ENCODE measurements at places on chromosomes 1 and 21.

- no peak for DNase-seq
Observed at GRCh38 chr1:225995919-225996864, 3.0 kb downstream of the SDE2 start.

GRCh38 chr1:211335522-211336157 lies 9.0 kb downstream of the TRAF5 start:
- DNase-seq: no peak

DNA sequence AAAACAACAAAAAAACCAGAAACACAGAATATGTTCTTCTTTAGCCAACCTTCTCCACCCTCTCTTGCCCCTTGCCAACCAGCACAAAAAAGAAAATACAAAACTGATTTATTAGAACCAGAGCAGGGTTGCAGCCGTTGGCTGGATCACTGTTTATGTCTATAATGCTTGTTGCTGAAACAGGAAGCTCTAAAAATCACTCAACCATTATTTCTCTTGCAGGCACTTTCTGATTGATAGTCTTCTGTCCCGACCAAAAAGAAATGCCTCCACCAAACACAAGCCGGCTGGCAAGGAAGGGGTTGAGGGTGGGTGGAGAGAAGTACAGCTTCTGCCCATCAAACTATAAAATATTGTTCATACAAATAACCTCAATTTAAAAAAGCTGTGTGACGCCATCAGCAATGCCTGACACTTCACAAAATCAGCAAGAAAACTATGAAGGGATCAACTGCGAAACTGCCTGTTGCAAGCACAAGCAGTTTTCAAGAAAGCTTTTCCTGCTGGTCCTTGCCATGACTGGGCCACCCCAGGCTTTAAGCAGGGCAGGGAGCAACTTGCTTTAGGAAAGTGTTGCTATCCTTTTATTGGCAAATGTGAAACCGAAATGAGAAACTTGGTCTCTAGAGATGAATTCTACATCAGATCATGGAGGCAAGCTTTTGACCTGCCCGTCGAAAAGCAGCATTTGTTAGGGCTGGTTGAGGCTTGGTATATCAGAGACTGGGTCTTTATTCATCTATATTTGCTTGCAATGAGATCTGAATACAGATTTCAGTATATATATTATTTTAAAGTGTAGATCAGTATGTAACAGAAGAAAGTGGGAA lies 174.2 kb downstream of the RUNX1 start:
- no peak for DNase-seq

DNA sequence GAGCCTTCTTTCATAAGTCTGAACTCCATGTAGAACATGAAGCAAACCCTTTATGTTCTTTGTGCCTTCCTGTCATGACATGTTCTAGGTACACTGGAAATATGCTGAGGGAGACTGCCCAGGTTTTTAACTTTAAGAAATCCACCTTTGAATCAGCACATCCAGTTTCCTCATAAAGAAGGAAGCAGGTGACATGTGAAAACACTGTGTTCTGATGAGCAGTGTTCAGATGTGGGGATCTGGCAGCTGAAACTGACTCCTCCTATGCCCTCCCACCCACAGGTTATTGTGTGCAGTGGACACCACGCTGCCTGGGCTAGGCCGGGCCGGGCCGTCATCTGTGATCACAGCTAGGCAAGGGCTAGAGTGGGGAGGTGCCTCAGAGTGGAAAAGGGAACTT lies 51.1 kb downstream of the CNN3 start:
- no peak for DNase-seq

DNA sequence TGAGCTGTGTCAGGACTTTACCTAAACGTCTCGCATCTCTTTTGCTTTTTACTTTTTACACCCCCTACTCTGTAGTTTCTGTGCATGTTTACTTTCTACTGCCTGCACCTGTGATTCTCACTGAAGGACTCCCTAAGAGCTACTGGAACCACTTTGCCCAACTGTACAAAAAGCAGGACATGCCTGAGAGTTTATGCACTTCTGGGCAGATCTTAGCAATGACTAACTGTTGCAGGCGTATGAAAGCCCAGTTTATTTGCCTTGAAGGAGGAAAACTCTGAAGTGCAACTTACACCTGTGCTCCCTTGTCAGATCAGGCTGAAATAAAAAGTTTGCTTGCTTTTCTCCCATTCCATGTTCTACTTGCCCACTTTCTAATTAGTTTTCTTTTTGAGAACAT lies 467.0 kb upstream of the USP24 start:
- DNase-seq: no peak

DNA sequence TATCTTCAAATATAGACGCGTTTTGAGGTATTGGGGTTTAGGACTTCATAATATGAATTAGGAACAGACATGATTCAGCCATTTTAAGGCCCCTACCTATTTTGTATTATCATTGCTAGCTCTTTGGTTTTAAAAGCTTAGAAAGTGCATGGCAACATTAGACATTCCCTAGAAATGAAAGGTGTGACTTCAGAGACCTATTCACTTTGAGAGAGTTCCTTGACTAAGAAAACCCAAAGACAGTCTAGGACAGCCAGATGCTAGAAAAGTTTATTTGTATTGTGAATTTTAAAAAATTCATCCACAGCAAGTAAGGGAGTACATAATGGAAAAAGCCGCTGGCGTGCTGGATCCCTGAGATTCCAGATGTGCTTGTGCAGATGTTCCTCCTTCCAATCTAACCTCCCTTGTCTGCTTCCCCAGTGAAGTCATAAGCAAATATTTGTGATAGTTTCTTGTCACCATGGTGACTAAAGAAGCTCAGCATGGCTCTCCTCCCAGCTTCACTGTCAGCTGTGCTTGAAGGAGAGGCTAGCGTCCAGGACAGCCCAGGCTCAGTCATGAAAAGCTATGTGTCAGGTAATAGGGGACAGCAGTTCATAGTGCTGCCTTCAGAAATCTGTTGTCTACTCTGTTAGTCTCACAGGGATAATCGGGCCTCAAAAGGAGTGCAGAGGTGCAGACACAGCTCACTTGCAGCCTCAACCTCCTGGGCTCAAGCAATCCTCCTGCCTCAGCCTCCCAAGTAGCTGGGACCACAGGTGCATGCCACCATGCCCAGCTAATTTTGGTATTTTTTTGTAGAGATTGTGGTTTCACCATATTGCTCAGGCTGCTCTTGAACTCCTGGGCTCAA lies 34.8 kb downstream of the KPNA6 start:
- DNase-seq: no peak

DNA sequence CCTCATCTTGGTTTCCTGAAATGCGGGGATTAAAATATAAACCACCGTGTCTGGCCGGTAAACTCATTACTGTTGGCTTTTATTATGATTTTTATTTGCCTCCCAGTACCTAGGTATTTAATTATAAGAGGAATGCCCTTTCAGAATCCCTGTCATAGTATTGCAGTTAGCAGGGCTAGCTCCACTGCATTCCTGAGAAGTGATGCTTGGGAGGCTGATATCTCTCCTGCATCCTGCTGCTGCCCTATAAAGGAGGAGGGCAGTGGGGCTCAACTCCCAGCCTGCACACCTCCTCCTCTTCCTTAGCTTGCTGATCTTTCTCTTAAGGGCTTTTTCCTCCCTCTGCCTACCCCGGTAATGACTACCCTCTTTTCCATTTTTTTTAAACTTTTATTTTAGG lies 19.9 kb upstream of the DISC1 start:
- no peak for DNase-seq

DNA sequence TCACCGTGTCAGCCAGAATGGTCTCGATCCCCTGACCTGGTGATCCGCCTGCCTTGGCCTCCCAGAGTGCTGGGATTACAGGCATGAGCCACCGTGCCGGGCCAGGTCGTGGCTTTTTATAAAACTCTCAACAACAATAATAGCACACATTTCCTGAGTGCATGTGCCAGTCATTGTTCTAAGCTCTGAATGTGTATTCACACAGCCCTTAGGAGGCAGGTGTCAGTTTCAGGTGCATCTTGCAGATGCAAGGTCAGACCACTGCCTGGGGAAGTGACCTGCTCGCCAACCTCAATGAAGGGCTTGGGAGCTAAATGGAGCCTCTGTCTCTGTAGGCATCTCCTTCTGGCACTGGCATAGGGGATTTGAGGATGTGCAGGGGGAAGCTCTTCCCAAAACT lies 1.6 kb upstream of the LEFTY2 start:
- DNase-seq: peak; percentile 70

DNA sequence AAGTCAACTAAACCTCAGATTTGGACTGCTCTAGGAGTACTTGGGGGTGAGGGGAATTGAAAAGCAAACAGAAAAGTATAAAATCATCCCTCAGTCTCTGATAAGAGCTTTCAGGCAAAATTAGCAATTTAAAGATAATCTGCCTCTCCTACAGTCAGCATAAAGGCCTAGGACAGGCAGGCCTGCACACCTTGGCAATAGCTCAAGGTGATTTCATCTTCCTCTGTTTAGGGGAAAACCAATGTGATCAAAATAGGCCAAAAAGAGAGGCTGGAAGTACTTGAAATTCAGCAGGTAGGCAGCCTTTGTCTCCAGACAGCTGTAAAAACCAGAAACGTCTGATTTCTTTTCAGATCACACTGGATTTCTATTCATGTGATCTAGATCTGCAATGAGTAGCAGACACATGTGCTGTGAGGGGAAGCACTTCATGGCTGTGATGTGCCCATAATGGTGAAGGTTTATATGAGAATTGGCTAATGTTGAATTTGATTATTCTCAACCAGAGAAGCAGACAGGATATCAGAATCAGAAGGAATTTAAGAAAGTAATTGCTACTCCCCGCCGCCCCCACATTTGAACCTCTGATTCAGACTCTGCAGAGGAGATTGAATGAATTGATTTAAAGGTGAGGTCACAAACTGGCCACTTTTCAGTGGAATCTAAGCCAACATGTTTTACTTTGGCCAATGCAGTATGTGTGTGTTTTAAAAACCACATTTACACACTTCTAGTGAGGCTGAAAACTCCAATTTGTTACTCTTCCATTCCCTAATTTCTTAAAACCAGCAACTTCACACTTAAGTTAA lies 45.8 kb upstream of the DNASE2B start:
- no peak for DNase-seq

GRCh38 chr1:245772325-245772724 lies 617.5 kb downstream of the KIF26B start:
- DNase-seq: no peak

Data from GM12864 (cell line).